GM12865 (cell line): ENCODE measurements at places on chromosomes 4 and X.

GRCh38 chrX:152600853-152601633 is 36.7 kb upstream of the GABRQ start:
- no peak for DNase-seq

DNA sequence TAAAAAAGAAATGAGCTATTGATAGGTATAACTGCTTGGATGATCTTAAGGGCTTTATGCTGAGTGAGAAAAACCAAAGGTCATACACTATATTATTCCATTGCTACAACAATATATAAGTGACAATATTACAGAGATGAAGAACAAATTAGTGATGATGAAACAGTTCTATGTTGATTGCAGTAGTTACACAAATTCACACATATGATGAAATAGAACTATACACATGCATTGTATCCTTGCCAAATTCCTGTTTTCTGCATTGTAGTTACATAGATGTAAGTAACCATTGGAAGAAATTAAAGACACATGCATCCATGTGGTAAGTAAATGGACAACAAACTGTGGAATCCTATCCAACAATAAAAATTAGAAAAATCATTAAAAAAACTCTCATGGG is 76.5 kb downstream of the CENPC start:
- no peak for DNase-seq

DNA sequence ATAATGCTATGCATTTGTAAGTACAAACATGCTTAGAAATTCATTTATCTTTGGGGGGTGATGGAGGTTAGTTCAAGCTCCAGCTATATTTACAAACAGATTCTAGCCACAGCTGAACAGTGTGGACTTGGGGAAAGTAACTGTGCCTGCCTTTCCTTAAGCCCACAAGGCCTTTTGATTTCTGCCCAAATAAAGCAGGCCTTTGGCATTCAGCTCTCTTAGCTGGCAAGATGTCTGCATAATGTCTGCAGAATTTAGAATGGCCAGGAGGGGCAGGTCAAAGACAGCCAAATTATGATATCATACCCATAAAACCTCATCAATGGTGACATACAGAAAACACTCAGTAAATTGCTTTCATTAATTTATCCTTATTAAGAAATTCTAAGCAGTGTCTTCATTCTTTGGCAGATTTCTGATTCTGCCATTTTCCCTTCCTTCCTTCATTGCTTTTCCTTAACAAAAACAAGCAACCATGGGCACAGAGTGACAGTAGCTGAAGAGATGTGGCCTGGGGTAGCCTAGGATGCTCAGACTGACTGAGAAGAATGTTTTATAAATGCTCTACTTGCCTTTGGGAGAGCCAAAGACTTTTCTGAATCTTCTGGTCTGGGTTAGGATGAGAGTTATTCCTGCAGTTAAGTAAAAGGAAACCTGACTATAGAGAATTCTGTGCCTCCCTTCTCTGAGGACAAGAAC is 538.7 kb upstream of the NR3C2 start:
- DNase-seq = no peak

DNA sequence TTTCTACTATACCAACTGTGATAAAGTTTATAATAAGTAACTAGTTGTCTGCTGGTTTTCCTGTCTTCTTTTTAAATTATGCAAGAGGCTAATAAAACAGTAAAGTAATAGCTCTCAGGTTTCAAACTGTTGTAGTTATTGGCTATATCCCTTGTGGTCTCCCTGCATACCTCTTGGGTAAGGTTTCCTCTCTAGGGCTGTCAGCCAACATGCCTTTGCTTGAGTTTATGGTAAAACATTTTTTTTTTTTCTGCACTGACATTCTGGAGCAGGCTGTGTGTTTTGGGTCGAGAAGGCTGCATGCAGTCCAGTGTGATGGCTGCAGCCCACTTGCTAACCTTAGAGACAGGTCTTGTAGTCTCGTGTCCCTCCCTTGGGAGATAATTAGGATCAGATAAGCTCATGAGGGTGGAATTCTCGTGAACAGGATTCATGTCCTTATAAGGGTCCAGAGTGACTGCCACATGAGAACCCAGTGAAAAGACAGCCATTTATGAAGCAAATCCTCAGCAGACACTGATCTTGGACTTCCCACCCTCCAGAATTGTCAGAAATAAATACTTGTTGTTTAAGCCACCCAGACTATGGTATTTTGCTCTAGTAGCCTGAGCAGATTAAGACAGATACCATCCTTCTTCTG is 831.2 kb downstream of the CCSER1 start:
- no peak for DNase-seq

DNA sequence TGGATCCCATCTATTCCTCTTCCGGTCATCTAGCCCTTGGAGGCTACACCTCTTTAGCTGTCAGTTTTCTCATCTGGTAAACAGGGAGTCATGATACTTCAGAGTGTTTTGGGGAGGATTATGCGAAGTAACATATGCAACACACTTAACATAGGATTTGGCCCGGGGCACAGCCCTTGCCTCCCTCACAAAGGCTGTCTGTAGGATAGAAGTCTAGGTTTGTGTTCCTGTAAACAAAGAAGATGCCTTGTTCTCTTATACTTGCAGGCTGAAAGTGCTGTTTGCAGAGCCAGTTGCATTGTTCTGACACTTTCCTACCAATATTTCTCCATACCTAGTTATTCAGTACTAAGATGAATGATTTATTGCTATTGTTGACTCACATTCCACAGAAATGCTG is 2.2 kb upstream of the APELA start:
- DNase-seq = no peak

DNA sequence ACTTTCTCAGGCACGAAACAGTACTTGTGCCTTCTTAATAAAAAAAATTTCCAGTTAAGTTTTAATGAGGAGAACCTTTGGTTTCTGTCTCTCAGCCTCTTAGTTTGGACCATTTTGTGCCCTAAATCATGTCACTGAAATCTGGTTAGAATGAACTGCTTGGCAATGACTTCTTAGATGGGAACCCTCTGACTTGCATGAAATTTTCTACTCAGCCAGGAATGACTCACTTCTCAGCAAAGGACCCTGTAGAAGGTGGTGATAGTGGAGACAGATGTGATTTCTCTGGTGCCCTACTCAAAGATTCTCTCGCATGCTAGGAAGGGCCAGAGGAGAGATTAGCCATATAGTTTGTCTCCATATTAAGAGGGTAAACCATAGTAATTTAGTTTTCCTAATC is 50.5 kb downstream of the RASL11B start:
- no peak for DNase-seq

GRCh38 chr4:61442936-61443335 is 242.8 kb downstream of the ADGRL3 start:
- no peak for DNase-seq

- DNase-seq = peak; percentile 0
Observed at GRCh38 chrX:56462389-56462788, 101.0 kb upstream of the UBQLN2 start.

- no peak for DNase-seq
Observed at GRCh38 chr4:81826335-81826734, 354.6 kb upstream of the RASGEF1B start.

GRCh38 chrX:147884958-147885357 is 26.8 kb upstream of the FMR1 start:
- DNase-seq = peak; percentile 43

DNA sequence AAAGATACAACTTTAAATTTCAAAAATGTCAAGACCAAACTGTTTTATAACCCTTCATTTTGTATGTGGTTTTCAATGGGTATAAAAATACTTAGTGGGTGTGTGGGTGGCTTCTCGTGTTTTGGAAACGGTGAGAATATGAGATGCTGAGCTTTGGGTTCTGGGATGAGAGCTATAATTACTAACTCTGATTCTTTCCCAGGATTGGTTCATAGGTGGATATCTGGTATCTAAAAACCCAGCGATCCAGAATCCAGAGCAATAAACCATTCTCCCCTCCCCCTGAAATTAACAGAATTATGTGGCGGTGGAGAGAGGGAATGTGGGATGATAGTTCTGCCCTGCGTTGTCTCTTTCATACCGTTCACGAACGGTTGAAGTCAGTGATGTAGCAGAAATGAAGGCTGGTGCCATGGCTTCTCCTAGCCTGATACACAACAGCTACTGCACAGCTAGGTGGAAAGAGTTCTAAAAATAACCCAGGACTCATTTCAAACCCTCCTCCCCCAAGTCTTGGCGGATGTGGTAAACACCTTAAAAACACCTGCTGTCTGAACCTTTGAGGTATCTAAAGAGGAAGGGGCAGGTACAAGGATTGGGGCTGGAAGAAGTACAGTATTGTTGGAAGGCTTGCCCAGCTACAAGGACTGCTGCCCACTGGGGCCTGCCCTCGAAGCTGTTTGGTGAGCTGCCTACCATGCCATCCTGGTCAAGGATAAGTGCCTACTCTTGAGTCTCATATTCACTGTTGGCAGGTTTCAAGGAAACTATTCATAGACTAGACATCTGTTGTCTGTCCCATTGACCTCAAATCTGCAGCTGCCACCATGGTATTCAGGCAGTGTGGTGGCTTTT is 44.5 kb downstream of the SEPTIN11 start:
- DNase-seq = peak; percentile 86

GRCh38 chr4:43048570-43048969 is 156.1 kb downstream of the GRXCR1 start:
- no peak for DNase-seq

- no peak for DNase-seq
Observed at GRCh38 chrX:22950269-22951266, 49.2 kb upstream of the DDX53 start.

DNA sequence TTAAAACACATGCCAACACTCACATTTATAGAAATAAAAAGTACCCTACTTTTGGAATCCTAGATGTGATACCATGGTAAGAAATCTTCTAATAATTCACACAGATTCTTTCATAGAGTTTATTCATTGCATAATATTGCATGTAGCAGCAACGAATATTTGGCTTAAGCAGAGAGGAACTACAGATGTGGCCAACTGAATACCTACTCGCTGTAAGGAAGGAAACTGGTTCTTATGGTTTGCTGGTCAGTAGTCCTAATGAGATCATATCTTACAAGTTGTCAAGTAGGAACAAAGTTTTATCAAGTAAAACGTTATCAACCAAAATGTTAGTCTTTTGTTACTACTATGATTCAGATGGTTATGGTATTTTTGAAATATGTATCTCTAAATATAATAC is 996.1 kb downstream of the PDHA2 start:
- DNase-seq = no peak
